PC-9 (cell line): ENCODE measurements at places on chromosomes 6 and 20. TPM values are rescaled to one million over a fixed set of nuclear protein-coding genes. Genes with fewer than 3 reads are reported as not detected.

DNA sequence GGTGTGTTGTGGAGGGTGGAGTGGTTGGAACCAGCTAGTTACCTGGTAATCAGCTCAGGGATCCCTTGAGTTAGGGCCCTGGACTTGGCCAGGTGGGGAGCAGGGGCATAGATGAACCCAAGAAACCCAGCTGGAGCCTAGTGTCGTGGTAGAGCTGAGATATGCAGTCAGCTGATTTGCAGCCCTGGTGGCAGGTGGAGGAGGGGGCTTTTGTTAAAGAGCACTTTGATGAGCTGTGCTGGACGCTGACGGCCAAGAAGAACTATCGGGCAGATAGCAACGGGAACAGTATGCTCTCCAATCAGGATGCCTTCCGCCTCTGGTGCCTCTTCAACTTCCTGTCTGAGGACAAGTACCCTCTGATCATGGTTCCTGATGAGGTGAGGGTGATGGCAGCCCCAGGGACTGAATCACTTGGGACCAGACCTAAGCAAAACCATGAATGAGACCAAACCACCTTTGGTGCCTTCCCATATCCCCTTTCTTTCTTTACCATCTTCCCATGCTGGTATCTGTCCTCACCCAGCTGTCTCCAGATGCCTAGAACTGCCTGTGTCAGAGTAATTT lies 12.7 kb downstream of the DEF6 start:
- DNase-seq, result no peak

- no peak for DNase-seq
Measured at GRCh38 chr6:40325041-40325440, 262.1 kb downstream of the LRFN2 start.

DNA sequence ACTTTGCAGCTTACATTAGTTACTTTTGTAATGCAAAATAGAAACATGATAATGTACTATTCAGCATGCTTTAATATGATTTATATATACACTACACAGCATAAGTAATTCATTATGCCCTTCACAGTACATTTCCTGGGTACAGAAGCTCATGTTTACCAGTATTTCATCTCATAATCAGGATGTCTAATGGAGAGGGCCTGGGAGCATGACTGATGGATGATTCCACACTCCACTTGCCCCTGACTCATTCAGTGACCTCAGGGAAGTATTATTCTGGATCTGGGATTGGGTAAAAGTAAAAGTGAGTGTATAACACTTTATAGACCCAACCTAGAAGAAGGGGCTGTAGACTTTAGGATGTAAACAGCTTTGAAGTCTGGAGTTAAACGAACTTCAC lies 31.4 kb upstream of the BACH2 start:
- no peak for DNase-seq

DNA sequence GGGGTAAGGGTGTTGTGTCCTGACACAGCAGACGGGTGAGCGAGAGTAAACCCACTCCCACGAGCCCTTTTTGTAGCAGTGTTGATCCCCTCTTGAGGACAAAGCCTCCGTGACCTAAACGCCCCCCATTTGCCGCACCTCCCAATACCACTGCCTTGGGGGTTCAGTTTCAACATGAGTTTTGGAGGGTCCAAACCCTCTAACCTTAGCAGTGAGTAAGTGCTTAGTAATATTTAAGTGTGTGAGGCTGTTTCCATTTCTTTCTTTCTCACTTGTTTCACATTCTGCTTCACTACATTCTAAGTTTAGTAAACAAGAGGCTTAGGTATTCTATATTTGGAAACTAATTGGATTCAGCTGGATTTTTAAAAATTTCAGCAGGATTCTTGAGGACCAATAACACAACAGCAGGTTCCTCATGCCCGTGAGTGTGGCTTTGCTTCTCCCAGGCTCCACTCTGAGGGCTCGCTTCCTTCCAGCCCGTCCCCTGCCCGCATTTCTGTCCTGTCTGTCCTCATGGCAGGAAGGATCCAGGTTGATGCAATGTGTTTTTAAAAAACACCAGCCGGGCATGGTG lies 41.2 kb downstream of the SNX9 start:
- DNase-seq, result no peak

DNA sequence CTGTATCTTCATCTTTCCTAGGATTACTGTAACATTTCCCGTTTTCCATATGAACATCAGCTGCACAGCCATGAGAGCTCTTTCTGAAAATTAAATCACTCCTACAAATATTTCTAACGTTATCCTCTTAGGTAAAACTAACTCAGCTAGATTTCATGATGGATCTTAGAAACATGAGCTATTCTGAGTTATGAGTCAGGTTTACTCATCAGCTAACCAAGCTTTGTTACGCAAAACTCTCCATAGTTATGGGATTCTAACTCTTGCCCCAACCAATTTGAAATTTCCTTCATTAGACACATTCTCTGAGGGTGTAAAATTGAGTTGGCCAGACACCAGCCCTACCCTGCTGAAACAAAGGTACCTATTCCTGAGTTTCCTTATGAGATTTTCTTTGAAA lies 14.0 kb downstream of the DEFB110 start:
- peak; percentile 43 for DNase-seq

DNA sequence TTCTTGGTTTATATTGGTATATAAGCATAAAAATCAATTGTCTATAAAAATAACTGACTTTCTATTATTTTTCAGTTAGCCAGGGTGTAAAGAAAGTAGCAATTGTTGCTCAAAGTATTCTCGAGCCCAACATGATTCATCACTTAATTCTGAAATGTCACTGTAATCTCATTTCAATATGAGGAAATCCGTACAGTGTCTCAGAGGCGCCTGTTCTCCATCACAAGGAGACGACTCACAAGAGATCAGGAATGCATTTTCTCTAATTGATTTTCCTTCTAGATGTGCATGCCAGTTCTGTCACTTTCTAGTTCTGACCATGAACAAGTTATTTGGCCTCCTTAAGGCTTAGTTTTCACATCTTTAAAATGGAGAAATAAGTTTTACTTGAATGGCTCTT lies 753.1 kb downstream of the MAFB start:
- no peak for DNase-seq

- no peak for DNase-seq
Measured at GRCh38 chr6:28258877-28259777, at the start of gene NKAPL. NKAPL (plus strand) TSS chr6:28259297; CDS start chr6:28259372, 75 bp downstream.

DNA sequence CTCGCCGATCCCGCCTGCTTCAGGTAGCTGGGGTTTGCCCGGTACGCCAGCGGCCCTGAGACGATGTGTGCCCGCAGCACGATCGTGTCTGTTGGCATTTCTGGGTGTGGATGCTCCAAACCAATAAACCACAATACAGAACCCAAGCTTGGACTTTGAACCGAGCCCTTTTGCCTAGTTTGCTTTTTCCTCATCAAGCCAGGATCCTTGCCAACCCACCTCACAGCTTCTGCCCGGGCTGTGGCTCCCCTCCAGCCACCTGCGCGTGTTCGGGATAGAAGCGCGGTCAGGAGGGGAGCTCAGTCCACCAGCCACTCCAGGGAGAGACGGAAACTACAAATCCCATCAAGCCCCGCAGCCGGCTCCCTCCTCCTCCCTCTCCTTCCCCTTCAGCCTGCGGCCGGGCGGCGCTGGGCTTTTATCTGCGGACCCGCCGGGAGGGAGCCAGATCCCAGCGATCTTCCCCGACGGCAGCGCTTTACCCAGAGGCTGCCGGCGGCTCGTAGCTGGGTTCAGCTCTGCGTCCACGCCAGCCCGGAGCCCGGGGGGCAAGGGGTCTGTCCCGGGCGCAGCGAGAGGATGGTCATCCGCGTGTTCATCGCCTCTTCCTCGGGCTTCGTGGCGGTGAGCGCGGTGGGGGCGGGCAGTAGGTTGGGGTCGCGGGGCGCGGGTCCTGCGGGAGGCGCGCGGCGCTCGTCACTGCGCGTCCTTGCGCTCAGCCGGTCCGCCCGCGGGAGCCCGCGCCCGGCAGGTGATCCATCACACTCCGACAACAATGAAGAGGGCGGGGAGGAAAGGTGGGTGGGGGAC lies at the start of gene SH3BGRL2:
Gene SH3BGRL2, plus strand, starts transcription at position 447 of the 810 bp plus-strand sequence. Its CDS starts 133 bp downstream, at position 580.
- DNase-seq, result peak; percentile 37

DNA sequence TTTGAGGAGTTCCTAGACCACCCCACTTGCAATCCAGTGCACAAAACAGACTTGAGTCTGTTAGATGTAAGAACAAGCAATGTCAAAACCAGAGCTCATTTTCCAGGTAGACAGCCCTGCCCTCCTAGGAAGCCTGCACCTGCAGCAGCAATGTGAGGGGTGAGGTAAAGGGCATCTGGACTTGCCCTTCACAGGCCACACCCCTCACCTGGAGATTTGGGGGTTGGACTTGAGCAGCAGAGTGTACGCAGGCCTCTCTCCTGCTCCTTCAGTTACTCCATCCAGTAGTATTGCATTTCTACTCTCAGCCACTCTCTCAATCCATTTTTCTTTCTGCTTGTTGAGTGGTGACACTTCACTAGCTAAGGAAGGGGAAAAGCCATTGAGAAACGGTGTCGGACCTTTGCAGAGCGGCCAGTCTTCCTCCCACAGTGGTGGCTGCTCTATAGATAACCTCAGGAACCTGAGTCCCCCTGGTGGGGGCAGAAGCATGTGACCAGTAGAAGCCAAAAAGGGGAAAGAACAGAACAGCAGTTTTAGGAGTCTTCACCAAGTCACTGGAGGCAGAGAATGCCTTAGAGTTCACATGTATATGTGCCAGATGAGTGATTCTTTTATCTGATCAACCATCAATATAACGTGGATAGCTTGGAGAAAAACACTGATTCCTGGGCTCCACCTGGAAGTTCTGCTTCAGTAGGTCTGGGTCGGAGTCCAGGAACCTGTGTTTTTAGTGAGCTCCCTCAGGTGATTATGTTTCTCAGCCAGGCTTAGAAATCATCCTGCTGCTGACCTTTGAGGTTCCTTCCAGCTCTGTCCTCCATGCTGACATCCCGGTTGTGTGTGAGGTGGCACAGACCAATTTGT lies 28.0 kb downstream of the ARFGEF2 start:
- no peak for DNase-seq

DNA sequence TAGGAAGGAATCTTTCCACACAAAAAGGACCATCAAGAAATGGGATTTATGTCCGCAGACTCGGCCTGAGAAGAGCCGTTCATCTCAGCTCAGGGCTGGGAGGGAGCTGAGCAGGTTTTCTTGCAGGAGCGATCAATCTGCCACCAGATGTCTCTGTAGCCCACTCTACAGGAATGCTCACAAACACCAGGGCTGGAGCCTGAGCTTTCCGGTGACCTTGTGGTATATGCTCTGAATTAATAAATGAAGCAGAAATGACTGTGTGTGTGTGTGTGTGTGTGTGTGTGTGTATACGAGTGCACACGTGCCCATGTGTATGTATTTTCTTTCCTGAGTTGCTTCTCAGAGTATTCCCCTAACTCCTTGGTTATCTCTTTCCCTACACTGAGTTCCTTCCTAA lies 12.0 kb downstream of the CD83 start:
- DNase-seq, result no peak

DNA sequence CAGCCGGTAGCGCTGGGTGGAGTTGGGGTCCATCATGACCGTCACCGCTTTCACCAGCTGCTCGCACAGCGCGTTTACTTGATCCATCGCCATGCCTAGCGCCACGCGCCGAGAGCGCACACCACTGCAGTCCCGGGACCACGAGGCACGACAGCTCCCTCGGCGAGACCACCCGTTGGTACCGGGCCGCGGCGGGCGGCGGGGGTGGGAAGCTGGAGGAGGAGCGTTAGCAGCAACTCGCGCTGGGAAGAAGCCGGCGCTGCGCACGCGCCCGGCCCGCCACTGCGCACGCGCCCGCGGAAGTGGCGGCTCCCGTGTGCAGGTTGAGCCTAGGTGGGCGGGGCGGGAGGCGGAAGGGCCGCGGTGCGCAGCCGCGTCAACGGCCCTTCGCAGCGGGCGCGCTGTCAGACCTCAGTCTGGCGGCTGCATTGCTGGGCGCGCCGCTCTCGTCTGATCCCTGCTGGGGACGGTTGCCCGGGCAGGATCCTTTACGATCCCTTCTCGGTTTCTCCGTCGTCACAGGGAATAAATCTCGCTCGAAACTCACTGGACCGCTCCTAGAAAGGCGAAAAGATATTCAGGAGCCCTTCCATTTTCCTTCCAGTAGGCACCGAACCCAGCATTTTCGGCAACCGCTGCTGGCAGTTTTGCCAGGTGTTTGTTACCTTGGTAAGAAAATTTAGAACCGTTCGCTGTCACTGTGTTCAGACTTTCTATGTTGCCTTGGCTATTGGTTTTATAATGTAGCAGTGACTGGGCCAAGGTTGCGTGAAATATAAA lies at the start of the genes POLH and XPO5:
Gene POLH, plus strand, starts transcription at position 414 of the 780 bp plus-strand sequence. CDS start 6,135 bp downstream, outside the sequence.
Gene XPO5, minus strand, starts transcription at position 267 of the 780 bp plus-strand sequence. Its CDS starts 174 bp downstream, at position 93.
- DNase-seq, result peak; percentile 82

DNA sequence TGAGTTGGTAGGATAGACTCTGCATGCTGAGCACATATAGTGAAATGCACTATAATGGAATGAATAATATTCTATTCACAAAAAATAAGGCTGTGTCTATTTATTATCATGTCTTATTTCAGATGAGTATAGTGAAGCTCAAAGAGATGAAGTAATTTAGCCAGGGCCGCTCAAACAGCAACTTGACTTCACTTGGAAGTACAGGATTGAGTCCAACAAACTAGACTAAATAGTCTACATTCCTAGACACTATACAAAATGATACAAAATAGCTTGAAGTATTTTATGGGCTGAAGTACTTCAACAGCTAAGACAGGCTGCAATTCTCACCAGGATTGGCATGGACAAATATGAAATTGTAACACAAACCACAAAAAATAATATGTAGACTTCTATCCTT lies 144.5 kb upstream of the DST start:
- DNase-seq, result no peak

DNA sequence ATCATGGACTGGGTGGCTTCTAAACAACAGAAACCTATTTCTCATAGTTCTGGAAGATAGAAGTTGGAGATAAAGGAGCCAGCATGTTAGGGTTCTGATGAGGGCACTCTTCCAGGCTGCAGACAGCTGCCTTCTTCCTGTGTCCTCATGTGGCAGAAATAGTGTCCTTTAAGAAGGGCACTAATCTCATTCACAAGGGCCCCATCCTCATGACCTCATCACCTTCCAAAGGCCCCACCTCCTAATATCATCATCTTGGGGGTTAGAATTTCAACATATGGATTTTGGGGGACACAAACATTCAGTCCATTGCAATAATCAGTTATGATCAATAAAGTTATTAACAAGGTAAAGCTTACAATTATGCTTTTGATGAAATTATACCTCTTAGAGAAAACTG lies 130.8 kb upstream of the SLC22A23 start:
- no peak for DNase-seq

The HLA-DPA1 gene
- not detected in 2 replicates for total RNA-seq

The SLC13A3 gene
- 6.0 and 9.1 TPM in 2 replicates for total RNA-seq

The MEP1A gene
- total RNA-seq, result not detected in 2 replicates

The CLDN20 gene
- not detected in 2 replicates for total RNA-seq

The ZNF334 gene
- 3.7 and 3.8 TPM in 2 replicates for total RNA-seq

The FKBP1C gene
- total RNA-seq, result 0.46 TPM in 1 of 2 replicates, not detected in the other

The NAPB gene
- 13.8 and 16.5 TPM in 2 replicates for total RNA-seq

The RBL1 gene
- total RNA-seq, result 14.6 and 23.0 TPM in 2 replicates
